Activated CD4-positive, alpha-beta T cell treated with anti-CD3 and anti-CD28 coated beads, Interleukin-2, Interleukin-6, amounts not matched to agents 100 ng/mL and 50 ng/mL, durations not matched to agents 16 hours and 8 hours (primary cell): ENCODE measurements at places on chromosomes 4 and X.
A peak's percentile ranks its signal among the peaks of the same experiment; 100 is the strongest.

DNA sequence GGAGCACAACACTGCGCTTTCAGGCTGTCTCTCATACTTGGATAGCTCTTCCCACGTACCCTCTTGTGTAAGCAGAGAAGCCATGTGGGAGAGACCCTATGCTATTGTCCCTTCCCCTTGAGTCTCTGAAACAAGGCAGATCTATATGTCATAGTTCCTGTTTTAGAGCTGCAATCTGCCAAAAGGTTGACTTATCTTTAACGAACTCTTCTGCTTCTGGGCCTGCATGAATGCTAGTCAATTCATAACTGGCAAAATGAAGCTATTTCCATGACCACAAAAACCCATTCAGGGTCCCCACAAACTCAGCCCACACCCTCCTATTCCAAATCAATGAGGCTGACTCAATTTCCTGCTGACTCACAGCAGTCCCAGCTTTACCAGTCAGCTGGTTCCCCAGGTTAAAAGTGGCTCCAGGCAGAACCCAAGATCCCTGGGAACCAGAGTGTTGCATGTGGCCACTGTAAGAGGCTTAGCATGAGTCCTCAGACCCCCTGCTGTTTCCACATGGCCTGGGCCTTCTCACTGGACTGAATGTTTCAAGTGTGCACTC is 25.3 kb upstream of the SOD3 start:
- DNase-seq: peak; percentile 55

DNA sequence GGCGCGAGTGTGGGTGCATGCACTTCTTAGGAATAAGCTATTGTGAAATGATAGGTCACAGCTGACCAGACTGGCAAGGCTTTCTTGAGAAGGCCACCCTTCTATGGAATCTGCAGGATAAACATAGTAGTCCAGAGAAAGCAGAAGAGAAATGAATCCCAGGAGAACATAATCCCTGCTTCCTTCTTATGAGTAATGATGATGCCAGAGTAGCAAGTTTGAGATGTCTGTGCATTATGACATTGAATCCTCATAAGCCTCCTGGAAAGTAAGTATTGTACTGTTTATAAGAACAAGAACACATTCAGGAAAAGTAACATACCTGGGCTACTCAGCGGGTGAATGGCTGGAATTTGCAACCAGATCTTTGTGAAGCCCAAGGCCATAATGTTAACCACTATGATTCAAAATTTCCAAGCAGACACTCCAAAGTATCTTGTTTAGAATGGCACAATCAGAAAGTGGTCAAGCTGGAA is 272.1 kb upstream of the HS3ST1 start:
- DNase-seq: no peak

- DNase-seq: no peak
These were observed 49.1 kb downstream of the APOOL start for GRCh38 chrX:85052636-85053343.

DNA sequence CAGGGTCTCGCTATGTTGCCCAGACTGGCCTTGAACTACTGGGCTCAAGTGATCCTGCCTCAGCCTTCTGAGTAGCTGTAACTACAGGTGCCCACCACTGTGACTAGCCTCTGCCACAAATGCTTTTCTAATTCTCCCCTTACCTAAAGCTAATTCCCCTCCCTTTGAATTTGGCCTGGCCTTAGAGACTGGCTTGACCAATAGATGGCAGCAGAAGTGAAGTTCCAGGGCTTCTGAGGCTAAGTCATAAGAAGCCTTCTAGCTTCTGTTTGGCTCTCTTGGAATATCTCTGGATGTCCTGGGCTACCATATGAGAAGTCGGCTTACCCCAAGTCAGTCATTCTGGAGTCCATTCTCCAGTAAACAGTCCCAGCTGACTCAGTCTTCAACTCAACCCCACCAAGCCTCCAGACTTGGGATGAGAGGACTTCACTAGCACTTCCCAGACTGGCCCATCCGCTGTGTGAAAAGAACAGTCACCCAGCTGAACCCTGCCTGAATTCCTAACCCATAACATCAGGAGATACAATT is 61.0 kb downstream of the HPRT1 start:
- DNase-seq: peak; percentile 36

GRCh38 chr4:125710766-125711165 is 396.0 kb downstream of the FAT4 start:
- DNase-seq: no peak

- no peak for DNase-seq
These were observed 1848.9 kb upstream of the TENM3 start for GRCh38 chr4:180394312-180394711.

DNA sequence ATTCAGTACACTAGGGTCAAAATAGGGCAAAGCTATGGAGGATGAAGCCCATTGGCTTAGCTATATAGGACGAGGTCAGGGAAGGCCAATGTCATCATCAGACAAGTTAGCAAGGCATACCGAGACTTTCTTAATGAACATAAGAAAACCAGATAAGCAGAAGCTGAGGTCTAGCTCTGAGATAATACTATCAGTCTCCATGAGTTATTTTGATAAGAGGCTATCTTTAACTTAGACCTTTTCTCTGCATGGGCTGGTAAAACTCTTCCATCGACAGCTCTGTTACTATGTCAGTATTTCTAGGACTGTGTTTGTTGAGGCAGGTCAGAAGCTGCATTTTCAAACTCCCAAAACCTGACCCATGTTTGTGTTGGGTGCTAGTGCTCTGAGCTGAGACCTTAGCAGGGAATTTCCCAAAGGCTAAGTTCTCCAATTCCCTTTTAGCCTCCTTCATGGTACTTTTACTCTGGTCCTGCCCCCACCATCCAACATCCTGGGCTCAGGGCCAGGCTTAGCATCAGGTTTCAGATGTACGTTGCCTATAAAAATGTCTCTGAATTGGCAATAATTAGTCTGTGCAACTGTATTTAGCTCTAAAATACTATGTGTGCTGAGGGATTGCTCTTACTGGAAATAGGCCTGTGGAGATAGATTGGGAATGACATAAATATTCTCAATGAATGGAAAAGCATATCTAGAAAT is 29.3 kb upstream of the LRAT start:
- no peak for DNase-seq

DNA sequence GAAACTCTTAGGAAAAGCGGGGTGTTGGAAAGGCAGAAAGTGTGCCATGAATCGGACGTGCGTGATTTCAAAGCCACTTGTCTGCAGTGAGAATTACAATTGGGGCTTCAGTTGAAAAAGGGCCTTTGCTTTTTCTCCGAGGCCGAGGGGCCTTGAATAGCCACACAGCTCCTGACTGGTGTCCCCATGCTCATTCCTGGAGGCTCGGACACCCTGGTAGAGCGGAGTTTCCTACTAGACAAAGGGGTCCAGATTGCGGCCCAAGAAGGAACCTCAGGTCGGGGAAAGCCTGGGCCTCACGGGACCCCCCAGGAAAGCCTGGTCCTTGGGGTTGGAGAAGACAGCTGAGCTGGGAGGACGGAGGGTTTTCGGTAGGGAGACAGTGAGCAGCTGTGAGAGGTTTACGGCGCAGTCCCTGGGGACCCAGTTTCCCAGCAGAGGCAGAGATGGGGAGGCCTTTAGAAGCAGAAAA is 3.0 kb upstream of the SHOX start:
- no peak for DNase-seq

GRCh38 chr4:138890891-138891570 is 124.5 kb upstream of the NOCT start:
- no peak for DNase-seq

DNA sequence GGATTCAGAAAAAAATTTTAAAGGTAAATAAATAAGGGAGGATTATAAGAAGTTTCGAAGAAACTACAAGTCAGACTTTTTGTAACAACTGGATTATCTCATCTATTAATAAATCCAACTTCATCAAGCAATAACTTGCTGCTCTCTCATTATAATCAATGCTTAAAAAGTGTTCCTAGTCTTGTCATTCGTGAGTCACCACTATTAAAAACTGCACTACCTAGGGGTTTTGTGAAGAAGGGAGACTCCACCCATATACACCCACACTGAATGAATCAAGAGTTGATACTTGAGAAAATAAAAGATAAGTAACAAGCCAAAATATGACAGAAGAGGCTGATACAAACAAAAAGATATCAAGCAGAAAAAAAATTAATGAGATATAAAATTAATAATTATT is 360.5 kb downstream of the ZNF674 start:
- no peak for DNase-seq

DNA sequence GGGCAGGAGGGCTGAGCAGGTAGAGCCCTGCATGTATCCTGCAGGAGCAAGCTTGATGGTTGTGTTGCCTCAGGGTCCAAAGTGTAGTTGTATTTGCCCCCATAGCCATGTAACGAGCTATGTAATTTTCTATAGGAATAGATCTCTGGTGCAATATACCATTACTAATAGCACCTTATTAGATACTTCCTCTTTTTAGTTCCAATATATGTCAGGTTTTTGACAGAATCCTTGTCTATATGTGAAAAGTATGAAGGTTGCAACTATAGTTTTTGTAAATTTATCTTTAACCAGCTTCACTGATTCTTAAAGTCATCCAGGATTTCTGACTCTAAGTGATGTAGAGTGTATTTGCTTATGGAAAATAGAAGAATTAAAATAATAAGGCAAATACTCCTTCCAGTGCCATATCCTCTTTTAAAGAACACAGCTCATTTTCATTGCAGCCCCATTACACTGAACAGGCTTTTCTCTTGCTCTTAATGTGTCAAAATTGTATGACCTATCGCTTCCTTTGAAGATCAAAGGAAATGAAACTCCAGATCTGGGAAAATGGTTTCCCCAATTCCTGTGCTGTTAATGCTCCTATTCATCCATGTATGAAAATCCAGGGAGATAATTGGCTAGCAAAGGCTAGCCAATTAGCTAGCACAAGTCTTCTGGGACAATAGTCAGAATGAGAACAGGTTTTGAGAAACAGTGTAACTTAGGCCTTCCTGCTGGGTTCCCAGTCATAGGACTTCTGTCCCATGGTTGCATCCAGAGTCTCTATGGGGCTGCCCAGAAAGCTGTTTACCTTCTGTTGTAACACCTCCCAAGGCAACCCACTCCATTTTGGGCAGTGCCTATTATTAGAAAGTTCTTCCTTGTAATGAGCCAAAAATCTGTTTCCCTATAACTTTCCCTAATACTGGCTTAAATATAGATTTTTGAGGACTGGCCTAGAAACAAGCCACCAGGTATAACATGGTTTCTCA is 90.6 kb downstream of the TSPAN7 start:
- no peak for DNase-seq

- no peak for DNase-seq
These were observed 68.9 kb downstream of the COL25A1 start for GRCh38 chr4:109233570-109233969.

- DNase-seq: no peak
These were observed 36.7 kb upstream of the FBXW7 start for GRCh38 chr4:152572417-152573086.

DNA sequence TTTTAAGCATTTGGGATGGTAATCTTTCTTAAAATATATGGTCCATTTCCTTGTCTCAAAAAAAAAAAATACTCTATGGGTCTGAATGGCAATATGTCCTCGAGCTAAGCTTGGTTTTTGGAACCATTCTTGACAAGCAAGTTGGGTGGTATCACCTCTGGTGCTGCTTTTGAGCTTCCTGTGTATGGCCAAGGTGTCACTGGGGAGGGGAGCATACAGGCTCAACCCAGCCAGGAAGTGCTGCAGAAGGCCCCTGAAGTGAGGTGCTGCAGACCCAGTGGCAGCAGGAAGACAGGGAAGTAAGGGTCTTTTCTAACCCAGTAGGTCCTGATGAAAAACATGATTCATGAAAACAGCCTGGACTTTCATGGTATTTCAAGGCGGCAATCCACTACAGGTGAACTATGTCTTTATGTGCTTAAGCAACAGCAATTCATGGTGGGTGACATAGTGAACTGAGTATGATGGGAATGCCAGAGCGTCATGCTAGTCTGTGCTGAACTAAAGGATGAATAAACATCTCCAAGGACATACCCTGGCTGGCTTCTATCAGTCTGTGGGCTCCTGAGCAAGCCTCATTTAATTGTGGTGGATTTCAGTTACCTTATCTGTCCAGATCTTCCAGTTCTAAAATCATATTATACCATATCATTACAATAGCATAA is 15.1 kb downstream of the TRAPPC2 start:
- DNase-seq: no peak

GRCh38 chrX:150364347-150365050 is 1.4 kb downstream of the MAMLD1 start:
- DNase-seq: peak; percentile 27

DNA sequence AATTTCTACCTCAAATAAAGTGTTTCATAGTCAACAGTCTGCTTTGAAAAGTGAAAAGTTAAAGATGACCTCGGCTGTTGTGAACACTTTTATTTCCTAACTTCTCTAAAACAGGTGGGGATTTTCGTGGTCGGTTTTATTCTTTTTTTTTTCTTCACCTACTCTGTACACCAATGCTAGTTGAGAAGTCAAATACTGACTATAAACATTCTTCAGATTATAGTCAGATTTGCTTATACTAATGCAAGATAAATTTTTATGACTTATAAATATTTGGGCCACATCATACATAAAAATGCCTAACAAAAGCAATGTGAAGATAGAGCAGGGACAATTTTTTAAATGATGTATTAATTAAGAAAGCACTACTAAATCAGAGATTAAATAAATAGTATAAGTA is 98.1 kb upstream of the GPR34 start:
- no peak for DNase-seq

DNA sequence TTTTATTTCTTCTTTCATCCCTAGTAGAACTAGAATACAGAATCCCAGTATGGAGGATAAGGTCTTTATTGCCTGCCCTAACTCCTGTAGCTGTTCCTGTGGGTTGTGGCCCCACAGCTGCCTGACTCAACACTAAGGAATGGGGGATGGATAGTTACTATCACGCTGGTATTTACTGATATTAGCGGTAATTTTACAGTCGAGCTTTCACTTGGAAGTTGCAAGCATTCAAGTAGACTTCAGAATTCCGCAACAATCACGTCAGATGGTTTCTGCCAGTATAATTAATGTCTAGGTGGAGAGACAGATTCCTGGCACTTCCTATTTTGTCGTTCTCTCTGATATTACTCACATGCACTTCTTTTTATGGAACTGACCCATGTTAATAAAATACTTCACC is 489.8 kb downstream of the PABPC4L start:
- no peak for DNase-seq

GRCh38 chr4:181698221-181698620 is 545.0 kb upstream of the TENM3 start:
- no peak for DNase-seq

DNA sequence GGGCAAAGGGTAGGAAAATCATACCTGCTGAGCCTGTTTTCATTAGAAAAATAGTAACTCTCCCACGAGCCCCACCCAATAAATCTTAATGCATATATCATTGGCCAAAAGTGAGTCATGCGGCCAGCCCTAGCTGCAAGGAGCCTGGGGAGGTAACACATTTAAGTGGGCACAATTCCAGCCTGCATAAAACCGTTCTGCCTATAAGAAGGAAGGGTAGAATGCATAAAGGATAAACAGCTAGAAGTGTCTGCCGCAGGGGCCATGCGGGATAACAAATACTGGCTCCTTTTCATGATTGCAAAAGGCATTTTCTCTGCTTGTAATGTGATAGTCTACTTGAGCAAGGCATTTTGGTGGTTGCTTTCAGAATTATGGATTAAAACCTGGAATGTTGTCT is 37.1 kb downstream of the EFHC2 start:
- no peak for DNase-seq

DNA sequence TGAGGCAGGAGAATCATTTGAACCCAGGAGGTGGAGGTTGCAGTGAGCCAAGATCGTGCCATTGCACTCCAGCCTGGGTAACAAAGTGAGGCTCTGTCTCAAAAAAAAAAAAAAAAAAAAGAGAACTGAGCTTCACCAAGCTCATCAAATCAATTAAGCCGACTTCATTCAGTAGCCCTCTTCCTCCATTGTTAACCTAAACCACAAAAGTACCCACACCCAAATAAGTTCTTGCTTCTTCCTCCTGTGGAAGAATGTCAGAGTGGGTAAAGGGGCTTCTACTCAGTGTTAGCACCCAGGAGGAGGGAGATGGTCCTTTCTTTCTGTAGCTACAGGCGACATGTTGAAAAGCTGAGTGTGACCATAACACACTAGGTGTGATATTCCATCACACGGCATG is 58.6 kb upstream of the CHRNA9 start:
- no peak for DNase-seq
